Activated CD4-positive, alpha-beta T cell treated with anti-CD3 and anti-CD28 coated beads, Interleukin-2, amount 50 U/mL, for 48 hours (primary cell): ENCODE measurements at places on chromosomes 13 and 19.

DNA sequence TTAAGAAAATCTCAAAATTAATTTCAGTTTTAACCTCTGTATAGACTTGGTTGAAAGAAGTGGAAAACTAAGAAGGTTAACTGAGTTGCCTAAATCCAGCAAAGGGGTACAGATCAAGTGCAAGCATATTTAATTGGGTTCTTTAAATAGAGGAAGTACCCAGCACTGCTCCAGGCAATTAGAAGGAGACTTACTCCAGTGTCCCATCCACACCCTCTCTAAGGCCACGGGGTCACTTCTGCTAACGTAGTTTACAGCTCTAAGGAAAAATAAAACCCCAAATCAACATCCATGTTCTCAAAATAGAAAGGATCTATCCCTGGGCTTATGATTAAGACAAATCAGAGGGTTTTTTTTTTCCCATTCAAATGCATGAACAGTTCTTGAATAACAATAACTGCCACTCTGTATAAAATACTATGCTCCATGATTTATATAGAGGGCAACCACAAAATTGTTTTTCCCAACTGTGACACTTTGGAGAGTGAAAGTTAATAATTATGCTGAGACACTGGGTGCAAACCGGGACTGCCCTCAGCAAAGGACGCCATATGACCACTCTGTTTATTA lies 4.6 kb downstream of the FRY start:
- no peak for DNase-seq

DNA sequence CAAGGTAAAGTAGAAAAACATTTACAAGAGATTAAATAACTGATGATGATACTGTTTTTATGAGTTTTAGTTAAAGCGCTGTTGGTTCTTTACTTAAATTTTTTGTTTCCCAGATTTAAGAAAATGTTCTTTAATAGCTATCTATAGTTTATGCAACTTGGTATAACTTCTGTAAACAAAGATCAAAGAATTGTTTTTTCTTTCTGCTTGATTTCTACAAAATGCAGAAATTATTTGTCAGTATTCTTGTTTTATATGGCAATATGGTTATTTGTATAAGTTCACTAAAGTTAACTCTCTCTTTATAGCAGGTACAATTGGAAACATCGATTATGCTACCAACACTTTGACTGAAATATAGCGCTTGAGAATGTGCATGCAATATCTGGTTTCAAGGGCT lies 2465.1 kb upstream of the PCDH20 start:
- DNase-seq = no peak

DNA sequence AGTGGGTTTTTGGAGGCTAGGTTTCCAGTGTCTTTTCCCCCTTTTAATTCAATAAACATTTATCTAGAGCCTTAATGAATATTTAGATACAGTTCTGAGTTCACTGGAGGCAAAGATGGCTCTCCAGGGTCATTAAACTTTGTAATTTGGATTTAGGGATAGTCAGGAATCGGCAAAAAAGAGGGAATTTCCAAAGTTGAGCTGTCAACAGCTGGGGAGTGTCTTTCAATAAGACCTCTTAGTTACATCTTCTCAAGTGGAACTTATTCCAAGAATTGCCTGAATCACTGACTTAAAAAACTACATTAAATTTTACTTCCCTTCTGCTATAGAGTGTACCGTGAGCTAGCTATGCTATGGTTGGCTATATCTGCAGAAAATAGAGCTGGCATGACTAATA lies 2.0 kb downstream of the LRCH1 start:
- DNase-seq = no peak

GRCh38 chr13:40141859-40142555 lies 486.5 kb downstream of the COG6 start:
- no peak for DNase-seq

- DNase-seq = no peak
Observed at GRCh38 chr13:29421118-29421517, 174.4 kb downstream of the SLC7A1 start.

- DNase-seq = no peak
Observed at GRCh38 chr13:98103942-98104880, 38.7 kb upstream of the FARP1 start.

GRCh38 chr13:42327725-42328124 lies 55.8 kb downstream of the AKAP11 start:
- no peak for DNase-seq

- DNase-seq = no peak
Observed at GRCh38 chr13:93226623-93227279, at the start of gene GPC6. Gene GPC6 (plus strand): TSS chr13:93226807.

DNA sequence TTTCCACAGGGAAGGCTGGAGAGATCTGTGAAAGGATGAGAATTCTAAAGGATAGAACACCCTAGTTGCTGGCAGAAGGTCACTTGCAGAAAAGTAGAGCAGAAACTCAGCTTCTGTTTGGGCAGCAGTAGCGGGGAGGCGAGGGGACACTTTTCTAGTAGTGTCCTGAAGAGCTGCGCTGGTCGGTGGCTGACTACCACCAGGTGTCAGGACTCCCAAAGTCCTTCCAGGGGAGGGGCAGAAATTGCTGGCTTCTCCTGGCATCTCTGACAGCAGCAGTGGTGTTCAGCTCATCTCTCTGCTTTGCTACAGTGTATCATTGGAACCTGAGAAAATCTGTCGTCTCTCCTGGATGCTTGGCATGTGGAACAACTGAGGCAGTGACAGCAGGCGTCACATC lies 120.9 kb downstream of the ZDHHC20 start:
- DNase-seq = no peak

- no peak for DNase-seq
Observed at GRCh38 chr13:32632343-32632909, 46.2 kb downstream of the PDS5B start.

DNA sequence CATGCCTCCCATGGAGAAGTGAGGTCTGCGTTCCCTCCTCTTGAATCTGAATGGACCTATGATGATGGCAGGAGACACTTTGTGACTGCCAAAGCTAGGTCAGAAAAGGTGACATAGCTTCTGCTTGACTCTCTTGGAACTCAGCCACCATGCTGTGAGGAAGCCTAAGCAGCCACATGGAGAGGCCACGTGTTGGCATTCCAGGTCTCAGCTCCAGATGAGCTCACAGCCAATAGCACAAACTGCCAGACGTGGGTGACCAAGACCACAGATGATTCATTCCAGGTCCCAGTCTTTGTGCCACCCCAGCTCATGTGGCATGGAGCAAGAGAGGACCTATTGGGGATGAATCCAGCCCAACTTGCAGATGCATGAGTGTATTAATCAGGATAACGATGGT lies 8.7 kb upstream of the GGACT start:
- DNase-seq = no peak

DNA sequence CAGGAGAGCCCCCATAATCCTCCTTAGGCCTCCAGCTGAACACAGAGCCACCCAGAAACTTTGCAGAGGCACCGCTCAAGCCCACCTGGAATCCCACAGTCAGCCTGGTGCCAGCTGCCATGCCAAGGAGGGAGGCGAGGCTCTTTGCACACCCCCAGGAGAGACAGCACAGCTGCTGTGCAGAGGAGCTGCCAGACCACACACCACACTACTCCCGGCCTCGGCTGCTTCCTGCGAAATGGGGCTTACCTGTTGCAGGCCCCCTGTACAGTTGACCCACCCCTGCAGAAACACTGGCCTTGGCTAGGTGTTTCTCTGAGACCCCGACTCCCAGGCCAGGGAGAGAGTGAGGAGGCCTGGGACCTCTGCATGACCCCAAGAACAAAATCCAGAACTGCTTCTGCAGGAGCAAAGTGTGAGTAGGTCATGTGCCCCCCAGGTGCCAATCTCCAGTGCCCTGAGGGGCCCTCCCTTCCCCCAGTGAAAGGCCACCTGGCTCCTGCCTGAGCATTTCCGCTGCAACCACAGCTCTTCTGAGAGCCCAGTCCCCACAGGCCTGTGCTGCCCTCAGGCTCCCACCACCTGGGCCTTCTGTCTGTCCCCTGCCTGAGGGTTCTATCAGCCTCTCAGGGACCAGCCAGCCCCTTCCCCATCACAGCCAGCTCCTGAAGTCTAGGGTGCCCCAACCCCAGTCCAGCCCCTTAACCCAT lies 580.4 kb downstream of the UQCRFS1 start:
- no peak for DNase-seq

GRCh38 chr13:72757792-72758535 lies 23.7 kb downstream of the DIS3 start:
- no peak for DNase-seq

GRCh38 chr19:42316223-42317211 lies 3.4 kb downstream of the TMEM145 start:
- no peak for DNase-seq

- no peak for DNase-seq
Observed at GRCh38 chr13:98599502-98600328, 22.8 kb upstream of the STK24 start.

- no peak for DNase-seq
Observed at GRCh38 chr13:101455863-101456262, 3.4 kb downstream of the ITGBL1 start.

GRCh38 chr13:20197361-20197834 lies 4.7 kb upstream of the GJB2 start:
- DNase-seq = no peak

DNA sequence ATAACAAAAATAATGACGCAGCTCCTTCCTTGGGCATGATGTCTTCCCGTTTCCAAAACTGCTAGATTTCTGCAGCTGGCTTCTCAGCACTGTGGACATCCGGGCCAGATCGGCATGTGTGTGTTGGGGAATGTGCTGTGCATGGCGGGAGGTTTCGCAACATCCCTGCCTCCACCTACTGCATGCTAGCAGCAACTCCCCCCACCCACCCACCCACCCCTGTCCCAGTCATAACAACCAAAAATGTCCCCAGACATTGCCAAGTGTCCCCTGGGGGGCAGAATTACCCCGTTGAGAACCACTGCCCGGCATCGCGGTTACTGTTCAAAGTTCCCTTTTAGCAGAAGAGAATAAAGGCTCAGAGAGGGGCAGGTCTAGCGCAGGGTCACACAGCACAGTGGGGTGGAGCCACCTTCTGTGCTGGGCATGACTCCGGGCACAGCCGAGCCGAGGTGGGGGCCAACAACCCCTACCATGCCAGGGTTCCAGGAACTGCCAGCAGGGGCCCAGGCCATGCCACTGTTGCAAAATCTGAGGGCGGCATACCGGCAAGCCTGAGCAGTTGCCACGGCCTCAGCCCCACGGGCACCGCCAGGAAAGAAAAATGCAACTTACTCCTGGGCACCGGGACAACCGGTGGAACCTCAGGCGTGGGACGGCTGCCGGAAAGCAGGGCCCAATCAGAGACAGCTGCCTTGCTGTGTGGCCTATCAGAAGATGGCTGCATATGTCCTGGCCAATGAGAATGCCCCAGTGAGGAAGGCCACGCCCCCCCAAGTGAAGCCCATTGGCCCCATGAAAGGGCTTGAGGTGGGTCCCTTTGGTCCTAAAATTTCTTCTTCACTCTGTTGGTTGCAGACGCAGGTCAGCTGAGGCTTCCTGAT lies 22.5 kb upstream of the NFIC start:
- peak; percentile 54 for DNase-seq

- no peak for DNase-seq
Observed at GRCh38 chr19:51370230-51370629, 1.4 kb upstream of the CLDND2 start.

DNA sequence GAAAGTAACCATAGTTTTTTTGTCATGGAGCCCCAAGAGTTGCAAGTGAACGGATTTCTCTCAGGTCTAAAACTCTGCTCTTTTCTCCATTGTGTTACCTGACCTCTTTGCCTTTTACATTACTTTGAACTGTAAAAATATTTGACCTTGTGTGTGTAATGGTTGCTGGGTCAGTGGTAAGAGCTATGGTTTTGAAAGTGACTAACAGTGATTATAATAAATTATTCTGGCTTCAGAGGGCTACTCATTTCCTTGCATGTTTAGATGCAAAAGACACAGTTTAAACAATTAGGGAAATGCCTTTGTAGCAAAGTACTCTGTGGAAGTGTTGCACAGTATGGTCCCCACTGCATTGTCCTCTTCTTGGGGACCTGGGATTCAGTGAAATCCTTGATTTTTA lies 29.3 kb upstream of the PSG8 start:
- no peak for DNase-seq

DNA sequence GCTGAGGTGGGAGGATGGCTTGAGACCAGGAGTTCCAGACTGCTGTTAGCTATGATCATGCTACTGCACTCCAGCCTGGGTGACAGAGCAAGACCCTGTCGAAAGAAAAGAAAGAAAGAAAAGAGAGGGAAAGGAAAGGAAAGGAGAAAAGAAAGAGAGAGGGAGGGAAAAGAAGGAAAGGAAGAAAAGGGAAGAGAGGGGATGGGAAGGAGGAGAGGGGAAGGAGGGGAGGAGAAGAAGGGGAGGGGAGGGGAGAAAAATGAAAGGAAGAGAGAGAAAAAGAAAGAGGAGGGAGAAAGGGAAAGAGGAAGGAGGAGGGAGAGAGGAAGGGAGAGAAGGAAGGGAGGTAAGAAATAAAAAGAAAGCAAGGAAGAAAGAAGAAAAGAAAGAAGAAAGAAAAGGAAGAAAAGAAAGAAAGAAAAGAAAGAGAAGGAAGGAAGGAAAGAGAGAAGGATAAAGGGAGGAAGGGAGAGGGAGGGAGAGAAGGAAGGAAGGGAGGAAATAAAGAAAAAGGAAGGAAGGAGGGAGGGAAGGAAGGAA lies 44.1 kb downstream of the INSR start:
- no peak for DNase-seq

DNA sequence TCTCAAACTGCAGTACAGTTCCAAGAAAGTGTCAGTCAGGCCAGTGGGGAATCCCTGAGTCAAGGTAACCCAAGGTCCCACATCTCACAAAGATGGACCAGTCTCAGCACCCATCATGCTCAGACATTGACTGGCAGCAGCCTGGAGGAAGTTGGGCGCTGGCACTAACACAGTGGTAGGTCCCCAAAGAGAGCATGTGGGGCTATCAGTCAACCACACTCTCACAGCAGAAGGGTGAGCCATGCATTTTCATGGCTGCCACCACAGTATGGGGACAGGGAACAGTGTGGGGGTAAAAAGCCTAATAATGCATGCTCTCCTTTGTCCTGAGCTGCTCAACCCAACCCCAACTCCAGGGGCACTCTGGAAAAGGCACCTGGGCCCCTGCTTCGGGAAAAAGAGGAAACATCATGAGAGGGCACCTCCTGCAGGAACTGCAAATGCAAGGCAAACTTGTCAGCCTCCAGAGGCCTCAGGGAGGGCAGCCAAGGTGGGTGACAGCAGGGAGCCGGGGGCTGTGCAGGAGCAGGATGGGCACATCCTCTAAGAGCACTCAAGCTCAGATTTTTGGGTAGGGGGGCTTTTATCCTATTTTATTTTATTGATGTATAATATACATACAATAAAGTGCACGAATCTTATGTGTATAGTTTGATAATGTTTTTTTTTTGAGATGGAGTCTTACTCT lies 9.5 kb upstream of the PLEKHF1 start:
- no peak for DNase-seq

DNA sequence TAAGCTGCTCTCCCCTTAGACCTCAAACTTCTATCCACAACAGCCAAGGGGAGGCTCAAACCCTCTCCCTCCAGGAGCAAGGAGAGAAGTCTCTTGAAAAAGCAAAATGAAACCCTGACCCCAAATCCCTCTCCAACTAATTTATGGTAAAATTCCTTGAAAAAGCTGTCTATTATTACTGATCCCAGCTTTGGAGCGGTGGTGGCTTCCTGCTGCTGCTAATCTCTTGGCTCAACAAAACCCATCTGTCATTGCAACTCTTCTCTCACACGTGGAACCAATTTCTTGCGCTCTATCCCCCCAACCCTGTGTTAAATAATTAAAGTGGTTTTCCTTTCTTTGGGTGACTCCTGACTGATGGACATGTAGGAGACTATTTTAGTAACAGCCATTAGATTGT lies 64.1 kb upstream of the OXGR1 start:
- DNase-seq = no peak
